ENCODE measurements at places on chromosomes 4 and X. TPM values are rescaled to one million over a fixed set of nuclear protein-coding genes. Genes with fewer than 3 reads are reported as not detected.

DNA sequence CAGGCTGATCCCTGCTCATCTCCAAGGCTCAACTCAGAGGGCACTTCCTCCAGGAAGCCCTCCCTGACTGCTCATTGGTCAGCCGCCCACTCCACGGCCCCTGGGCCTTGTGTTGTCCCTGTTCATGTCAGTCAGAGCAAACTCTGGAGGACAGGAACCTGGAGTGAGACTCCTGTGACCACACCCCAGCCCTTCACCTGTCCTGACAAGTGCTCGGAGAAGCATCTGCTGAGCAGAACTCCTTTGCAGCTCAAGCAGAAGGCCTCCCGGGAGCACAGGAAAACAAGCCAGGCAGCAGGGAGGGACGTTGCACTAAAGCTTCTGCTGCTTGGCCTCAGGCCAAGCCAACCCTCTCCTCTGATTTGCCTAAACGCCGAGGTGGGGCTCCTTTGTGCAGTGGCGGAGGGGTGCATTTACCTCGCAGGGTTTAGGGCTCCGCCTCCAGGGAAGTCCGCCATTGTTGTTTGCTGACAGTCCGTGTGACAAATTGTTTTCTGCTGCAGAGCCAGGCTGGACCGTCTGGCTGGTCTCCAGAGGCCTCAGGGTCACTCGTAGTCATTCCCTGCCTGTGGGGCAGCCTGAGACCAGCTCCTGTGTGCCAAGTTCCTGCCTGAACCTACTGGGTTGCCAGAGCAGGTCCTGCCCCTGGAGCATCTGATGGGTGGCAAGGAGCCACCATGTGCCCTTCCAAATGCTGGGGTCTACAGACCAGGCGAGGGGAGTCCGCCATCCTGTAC lies 61.8 kb downstream of the C4orf50 start:
- peak; percentile 59 for DNase-seq

GRCh38 chr4:159178151-159178546 lies 75.3 kb downstream of the RAPGEF2 start:
- DNase-seq: no peak

CT55 gene
- total RNA-seq: not detected

DNA sequence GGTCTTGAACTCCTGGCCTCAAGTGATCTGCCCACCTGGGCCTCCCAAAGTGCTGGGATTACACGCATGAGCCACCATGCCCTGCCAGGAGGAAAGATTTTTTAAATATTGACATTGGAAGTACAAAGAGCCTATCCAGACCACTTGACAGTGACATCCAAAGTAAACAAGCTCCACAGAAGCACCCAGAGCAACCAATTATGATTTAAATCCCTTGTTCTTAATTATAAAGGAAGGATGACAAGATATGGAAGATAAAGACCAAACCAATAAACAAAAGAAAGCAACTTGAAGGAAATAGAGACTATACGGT lies 27.7 kb upstream of the RPL34 start:
- DNase-seq: no peak

DNA sequence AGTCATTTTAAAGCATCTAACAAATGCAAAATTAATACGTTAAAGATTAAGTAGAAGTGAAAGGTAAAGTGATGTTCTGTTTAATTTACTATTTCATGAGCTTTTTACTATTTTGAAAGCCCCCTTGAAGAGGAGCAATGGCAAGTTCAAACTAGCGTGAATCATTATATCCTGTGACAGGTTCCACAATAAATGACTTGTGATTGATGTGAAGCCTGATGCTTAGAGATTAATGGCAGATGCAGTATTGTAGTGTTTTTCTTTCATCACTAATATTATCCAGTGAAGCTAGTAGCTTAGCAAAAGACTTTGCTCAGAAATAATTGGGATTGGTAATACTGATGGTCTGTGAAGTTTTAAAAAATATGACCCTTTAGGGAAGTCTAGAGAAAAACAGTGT lies 57.3 kb downstream of the STOX2 start:
- DNase-seq: no peak

DNA sequence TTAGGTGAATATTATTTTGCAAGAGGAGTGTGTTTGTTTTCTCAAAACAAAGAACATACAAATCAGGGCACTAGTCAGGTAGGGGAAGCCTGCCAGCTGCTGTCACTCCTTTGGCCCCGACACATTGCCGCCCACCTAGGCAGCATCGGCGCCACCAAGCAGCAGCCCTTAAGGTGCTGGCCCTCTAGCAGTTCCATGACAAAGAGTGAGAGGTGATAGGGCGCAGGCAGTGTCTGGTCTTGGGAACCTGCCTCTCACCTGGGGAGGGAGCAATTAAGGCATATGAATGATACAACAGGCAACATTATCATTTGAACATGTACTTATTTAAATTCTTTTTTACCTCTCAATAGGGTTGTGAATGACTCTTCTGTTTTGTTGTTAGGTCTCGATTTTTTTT lies 135.1 kb downstream of the PLS3 start:
- no peak for DNase-seq

DNA sequence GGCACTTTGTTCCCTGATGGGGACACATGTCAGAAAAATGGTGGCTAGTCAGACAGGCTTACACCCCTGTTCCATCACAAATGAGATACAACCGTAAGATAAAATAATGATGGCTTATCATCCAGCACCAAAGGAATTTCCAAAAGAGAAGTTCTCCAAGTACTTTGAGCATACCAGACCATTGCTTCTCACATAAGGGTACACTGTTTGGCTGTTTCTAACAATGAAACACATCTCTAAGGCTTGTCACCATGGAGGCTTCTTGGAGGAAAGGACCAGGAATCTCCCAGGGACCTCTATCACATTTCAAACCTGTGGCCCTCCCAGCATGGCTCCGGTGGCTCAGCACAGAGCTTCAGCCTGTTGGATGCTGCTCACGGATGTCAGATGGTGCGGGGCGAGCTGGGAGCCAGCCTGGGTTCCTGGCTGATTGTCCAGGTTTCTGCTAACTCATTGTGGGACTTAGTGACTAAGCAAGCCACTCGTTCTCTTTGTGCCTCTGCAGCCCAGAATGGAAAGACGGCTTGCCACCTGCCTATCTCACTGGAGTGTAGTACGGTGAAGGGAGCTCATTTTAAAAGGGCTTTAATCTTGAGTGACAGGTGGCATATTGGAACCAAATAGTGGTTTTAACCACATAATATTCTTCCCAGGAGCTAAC lies 54.5 kb downstream of the FHDC1 start:
- no peak for DNase-seq

DNA sequence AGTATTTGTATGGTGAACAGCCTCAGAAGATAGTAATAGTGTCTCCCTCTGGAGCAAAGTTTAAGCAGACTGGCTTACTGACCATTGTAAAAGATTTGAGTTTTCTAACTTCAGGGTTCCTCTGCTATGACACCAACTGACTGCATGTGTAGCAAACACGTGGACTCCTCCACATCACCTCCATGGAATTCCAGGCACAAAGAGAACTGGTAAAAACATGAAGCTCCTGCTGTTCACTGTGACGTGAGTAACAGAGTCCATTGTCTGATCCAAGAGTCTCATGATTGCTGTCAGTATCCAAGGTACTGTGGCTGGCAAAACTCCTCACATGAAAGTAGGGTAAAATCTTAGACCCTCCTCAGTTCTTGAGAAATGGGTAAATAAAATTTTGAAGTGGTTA lies 107.6 kb upstream of the FAM9B start:
- DNase-seq: no peak

GRCh38 chrX:47568656-47569295 lies 7.8 kb downstream of the ARAF start:
- no peak for DNase-seq

DCLK2 gene
- 0.68 TPM for total RNA-seq

DNA sequence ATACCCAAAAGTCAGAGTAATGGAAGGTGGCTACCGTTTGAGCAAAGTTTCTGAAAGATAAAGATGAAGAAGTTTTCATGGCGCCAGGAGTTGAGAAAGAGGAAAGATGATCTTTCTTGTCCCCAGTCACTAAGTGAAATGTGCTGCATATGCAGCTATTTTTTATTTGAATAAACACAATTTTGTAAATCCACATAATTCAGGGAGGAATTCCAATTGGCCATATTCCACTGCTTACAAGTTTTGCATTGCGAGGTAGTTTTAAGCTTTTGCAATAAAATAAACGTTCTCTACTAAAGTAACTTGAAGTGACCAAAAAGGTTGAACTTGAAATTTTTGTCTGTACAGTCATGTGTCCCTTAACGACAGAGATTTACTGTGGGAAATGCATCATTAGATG lies 139.3 kb upstream of the VCX2 start:
- DNase-seq: no peak

All from left lobe of liver (tissue), 2 donors.